ENCODE measurements at places on chromosomes 16 and 17.

GRCh38 chr17:3512505-3513171, 36.8 kb downstream of the ASPA start:
- DNase-seq: no peak

DNA sequence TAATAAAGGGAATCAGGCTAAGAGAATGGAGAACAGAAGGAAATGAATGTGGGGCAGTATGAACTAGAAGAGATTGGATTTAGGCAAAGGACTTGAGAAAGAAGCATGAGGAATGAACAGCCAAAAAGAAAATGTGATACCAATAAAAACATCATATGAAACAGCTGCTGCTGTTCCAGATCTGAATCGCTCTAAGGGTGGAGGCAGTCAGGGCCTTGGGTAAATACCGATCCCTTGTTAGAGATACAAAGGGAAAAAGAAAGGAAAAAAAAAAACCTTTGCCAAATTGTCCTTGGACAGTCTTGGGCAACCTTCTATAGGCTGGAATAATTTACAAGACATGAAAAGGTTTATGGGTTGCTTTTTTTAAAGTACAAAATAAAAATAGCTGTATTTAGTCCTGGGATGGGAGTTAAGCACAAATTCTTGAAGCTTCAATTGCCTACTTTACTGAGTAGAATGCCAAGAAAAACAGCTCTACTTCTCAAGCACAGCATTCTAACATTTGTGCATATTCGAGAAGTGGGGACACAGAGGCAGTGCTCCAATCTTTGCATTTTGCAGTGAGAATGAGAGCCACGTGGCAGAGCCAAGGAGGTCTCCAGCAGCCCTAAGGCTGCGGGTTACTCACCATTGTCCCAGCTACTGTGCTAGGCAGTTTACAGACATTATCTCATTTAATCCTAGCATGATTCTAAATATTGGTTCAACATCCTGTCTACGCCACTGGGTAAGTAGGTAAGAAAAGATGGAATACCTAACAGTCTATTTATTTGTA, 43.3 kb upstream of the PSMD7 start:
- no peak for DNase-seq

- DNase-seq: no peak
Observed at GRCh38 chr17:44272321-44272951, 4.5 kb upstream of the SLC4A1 start.

DNA sequence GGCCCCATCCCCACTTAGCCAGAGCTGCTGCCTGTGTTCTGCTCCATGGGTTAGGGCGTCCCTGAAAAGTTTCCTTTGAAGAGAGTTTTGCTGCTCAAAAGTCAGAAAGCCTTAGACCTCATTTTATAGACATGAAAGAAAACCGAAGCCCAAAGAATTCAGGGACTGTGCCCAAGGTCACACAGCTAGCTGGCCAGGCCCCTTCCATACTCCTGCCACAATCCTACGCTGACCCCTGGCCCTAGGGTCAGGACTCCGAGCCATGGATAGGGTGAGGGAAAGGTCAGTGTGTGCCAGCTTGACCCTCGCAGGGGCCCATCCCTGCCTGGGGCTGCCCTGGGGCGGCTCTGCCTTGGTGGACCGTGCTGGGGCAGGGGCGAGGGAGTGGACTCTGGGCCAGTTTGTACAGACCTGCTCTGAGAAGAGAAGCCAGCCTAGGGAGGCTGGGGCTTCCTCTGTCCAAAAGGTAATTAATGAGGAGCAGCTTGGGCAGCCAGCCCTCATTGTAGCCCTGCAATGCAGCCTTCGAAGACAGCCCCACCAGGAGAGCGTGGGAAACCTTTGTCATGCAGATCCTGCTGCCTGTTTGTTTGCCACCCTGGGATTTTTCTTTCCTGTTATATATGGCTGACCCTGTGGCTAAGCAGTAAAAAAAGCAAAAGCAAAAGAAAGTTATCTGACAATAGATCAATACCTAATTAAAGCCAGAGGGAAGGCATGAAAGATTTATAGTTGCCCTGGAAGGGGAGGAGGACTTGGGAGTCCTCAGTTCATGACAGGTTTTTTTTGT, 37.4 kb downstream of the RHBDL3 start:
- no peak for DNase-seq

DNA sequence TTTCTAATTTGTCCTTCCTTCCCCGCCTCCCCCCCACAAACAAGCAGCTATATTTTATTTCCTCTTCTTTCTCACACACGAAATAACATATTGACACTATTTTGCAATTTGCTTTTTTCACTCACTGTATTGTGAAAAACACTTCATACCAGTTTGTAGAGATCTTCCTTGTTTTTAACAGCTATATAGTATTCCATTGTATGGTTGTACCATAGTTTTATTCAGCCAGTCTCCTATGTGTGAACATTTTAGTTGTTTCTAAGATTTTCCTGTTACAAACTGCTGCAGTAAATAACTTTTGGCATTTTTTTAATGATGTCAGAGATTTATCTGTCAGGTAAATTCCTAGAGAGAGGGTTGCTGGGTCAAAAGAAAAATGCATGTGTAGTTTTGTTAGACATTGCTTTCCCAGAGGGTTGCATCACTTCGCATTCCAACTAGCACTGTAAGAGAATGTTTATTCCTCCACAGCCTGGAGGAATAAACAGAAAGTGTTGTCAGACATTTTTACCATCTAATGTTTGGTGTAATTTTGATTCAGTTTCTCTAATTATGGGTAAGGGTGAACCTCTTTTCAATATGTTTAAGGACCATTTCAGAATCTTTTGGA, 101.2 kb downstream of the MRTFB start:
- no peak for DNase-seq

DNA sequence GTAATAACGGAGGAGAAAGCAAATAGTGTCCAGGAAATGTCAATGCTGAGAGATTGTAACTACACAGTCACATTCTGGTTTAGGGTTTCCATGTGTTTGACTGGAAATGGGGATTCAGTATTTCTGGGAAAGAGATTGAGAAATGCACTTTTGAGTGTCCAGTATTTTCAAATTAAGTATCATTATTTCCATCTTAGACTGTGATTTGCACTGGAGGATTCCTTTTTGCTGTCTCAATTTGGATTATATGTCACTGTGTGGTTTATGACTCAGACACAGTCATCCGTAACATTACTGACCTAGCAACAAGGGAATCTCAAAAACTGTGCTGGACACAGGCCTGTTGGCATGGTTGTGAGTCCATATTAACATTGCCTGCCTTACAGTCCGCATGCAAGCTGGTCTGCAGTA, 681.4 kb downstream of the CDH11 start:
- no peak for DNase-seq

DNA sequence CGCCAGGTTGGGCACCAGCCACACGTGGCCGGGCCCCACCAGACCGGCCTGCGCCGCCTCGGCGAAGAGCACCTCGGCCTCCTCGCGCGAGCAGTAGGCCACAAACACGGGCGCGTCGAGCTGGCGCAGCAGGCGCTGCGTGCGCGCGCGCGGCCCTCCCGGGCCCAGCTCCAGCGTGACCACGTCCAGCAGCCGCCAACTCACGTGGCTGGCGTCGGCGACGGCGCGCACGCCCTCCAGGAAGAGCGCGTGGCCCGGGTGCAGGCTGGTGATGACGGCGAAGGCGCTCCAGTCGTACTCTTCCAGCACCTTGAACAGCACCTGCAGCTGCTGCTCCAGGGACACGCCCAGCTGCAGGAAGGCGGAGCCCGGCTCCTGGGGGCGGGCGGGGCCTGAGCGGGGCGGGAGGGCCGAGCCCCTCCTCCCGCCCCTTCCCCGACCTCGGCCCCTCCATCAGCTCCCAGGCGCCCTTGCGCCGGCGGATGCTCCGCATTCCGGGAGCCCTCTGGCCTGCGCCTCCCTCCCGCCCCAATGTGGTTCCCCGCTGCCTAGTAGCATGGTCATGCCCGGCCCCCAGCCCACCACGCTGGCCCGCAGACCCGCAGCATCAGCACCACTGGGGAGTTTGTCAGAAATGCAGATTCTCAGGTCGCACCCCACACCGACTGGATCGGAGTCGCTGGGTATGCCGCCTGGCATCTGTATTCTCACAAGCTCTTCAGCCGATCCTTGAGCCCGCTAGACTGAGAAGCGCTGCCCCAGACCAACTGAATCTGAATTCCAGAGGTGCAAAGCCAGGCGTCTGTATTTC, 7.2 kb downstream of the GRIN2C start:
- DNase-seq: peak; percentile 65

GRCh38 chr17:34154961-34155730, 99.9 kb upstream of the CCL2 start:
- no peak for DNase-seq

- no peak for DNase-seq
Observed at GRCh38 chr16:11179574-11179973, 76.4 kb downstream of the SOCS1 start.

GRCh38 chr16:72847187-72848027, 200.5 kb downstream of the ZFHX3 start:
- no peak for DNase-seq

GRCh38 chr17:28643983-28644786, 773 bp downstream of the BLTP2 start:
- peak; percentile 33 for DNase-seq

GRCh38 chr16:65406116-65406515, 284.3 kb upstream of the CDH11 start:
- DNase-seq: no peak

DNA sequence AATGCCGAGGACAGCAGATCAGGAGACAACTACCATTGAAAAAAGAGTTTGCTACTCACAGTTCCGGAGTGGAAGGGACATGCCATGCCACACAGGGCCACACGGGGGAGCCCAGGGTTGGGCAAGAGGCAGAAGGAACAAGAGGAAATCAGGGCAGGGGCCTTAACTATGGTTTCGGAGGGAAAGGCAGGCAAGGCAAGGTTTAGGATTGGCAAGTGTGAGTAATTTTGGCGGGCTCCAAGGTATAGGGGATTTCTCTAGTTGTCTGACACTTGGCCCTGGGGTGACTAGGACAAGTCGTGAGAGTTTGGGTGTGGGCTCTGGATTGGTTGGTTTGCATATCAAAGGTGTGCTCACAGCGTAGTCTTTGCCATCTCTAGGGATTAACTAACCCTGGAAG, 27.0 kb upstream of the NTN1 start:
- DNase-seq: peak; percentile 43

- no peak for DNase-seq
Observed at GRCh38 chr17:77230436-77230830, 89.7 kb downstream of the SEC14L1 start.

GRCh38 chr16:84712138-84712671, 12.4 kb downstream of the USP10 start:
- no peak for DNase-seq

DNA sequence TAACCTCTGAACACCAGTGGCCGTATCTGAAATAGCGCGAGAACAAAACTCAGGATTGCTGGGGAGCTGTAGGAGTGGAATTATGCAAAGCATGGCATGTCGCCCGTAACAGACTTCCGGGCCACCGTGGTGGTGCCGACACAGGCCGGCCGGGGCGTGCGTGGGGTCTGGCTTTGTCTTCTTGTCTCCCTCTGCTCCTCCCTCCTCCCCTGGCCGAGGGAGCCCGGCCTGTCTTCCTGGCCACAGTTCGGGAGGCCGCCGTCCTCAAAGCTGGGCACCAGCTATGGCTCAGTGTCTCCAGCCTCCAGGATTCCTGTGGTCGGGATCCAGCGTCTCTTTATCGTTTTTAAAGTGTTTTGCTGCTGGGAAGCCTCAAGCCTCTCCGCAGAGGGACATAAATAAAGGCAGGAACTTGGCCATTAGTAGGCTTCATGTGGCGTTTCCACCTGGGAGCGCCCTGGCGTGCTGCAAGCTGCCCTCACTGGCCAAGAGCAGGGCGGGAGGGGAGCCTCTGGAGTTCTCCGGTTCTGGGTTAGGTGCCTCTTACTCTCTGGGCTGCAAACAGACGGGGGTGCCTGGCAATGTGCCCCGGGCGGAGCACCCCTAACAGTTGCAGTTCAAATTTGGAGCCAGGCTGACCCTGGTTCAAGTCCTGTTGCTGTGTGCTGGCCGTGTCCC, 22.0 kb upstream of the NPTX1 start:
- no peak for DNase-seq

DNA sequence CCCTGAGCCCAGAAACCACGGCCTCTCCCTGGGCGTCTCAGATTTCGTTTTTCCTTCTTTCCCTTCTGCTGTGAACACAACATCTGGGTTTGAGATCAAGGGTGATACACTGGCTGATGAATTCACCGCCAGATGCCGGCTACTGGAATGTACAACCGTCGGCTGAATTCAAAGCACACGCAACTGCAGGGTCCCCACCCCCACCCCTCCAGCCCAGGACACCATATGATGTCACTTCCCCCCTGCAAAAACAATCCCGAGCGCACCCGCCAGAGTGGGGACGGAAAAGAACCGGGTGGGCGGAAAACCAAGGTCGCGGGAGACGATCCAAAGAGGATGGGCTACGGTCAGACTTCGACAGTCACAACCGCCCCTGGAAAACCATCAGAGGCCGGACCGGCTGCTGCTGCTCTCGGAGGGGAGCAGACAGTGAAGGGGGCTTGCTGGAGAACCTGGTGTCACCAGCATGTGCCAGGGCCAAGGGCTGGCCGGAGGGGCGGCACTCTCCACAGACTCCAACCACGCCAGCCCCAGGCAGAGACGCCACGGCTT, 23.3 kb downstream of the CEP295NL start:
- DNase-seq: peak; percentile 33

DNA sequence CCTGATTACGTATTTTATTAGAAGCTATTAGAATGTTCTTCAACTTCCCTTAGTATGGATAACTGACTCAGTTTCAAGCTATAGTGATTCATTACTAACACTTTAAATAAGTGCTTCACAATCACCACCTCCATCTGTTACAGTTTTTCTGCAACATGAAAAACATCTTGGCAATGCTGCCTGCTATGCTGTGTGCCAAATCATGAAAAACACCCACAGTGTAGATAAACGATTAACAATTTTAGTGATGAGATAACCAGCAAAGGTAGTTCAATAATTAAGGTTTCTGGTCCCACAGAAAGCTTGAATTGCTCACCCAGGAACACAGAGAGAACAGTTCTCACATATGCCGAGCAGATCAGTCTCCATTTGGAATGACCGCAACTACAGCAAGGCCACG, 51.4 kb upstream of the SLC25A19 start:
- DNase-seq: no peak

DNA sequence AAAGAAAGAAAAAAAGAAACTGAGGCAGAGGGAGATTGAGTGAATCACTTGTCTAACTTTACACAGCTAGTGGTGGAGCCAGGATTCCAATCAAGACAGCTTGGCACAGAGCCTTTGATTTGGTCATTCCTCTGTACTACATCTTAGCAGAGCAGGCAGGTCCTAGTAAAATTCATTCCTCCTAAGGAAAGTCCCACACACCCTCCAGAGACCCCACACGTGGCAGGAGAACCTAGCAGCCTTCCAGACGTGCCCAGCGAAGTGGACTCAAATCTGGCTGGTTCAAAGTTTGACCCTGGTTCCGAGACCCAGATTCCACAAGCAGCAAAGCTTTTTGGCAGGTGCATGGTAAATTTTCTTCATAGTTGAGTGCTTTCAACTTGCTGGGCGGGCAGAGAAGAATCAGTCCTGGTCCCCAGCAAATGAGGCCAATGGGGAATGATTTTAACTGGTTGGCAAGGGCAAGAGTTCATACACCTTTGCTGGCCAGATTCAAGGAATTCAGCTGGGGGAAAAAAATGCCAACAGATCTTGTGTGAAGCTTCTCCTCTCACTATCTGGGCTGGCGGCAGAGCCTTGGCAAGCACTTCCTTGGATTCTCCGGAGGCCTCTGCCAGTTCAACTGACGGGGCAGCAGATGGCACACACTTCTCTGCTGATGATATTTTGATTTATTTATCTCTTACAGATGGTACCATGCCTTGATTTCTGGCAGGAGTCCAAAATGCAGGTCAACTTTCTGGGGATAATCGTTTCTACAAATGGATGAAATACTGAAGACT, 82.4 kb downstream of the GSG1L start:
- no peak for DNase-seq

GRCh38 chr16:66717112-66717675, 20.7 kb upstream of the CMTM4 start:
- peak; percentile 2 for DNase-seq

- no peak for DNase-seq
Observed at GRCh38 chr16:2078691-2079090, 30.9 kb downstream of the TSC2 start.

All from CD4-positive, alpha-beta T cell treated with Interleukin-4 for 1 hour (primary cell).